Activated T-helper 2 cell treated with anti-CD3 and anti-CD28 coated beads, Interferon-gamma antibody, Interleukin-2, Interleukin-4, amounts not matched to agents 10 μg/mL and 5 μg/mL and 100 μg/mL, durations not matched to agents 14 hours and 24 hours and 36 hours (primary cell): ENCODE measurements at places on chromosomes 5 and 9.

GRCh38 chr5:149863830-149864229 lies 80.8 kb downstream of the PDE6A start:
- DNase-seq: no peak

DNA sequence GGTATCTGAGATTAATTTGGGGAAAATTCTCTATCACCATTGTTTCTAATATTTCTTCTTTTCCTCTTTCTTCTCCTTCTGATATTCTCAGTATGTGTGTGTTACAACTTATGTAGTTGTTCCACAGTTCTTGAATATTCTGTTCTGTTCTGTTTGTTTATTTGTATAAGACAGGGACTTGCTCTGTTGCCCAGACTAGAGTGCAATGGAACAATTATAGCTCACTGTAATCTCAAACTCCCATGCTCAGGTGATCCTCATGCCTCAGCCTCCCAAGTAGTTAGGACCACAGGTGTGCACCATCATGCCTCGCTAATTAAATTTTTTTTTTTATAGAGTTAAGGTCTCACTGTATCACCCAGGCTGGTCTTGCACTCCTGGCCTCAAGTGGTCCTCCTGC lies 145.8 kb upstream of the TUT7 start:
- DNase-seq: no peak

DNA sequence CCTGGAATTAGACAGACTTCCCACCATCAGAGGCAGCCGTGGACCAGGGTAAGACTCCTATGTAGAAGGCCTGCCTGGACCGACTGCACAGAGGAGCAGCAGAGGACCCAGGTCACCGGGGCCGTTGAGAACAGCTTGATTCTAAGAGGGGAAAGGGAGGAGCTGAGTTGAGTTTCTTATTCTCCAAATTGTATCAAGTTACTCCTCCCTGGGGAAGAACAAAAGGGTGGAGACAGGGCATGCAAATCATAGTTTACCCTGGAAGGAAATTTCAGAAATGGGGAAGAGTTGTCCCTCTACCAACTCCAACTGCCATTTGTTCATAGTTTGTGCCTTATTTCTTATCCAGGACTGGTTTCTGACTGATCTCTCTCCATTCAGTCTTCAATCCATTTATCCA lies 20.9 kb upstream of the SLC31A2 start:
- no peak for DNase-seq

DNA sequence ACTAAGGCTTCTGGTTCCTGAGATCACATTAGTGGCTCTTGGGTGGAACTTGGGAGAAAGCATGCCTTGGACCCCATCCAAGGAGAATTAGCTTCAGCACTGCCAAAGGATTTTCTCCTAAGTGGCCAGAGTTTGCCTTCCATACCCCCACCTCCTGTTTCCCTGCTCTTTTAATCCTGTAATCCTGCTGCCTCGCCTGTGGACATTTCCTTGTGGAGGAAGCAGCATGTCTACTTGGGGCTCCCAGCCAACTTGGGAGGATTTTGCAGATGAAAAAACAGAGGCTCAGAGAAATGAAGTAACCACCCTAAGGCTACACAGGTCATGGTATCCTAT lies 1.6 kb downstream of the ARSI start:
- DNase-seq: no peak

DNA sequence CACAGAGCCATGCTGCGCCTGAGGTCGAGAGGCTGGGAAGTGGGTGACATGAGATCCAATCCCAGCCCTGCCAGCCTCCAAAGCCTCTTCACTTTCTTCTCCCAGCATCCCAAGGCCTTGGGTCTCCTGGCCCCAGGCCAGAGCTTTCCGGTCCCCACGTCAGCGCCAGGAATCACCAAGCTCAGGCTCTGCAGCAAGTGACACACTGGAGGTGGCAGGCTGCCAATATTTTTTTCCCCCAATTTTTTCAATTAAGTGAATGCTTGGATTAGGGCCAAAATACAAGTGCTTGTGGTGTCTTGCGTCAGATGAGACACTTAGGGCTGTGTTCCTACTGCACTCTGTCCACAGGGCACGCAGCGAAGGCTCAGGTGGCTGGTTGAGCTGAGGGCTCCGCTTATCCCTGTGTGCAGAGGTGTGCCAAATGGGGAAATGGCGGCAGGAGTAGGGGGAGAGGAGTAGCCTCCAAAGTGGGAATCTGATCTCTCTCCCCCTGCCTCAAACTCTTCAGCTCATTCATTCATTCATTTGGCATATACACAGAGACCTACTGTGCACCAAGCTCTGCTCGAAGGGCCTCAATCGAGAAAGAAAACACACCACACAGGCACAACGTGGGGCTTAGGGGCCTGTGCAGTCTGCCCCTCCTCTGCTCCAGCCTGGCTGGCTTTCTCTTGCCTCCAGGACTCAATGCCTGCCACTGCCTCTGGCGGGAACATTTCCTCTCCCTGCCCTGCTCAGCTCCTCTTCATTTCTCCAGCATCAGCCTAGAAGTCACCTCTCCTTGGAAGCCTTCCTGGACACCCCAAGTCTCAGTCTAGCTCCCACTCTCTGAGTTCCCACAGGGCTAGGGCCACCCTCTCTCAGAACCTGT lies 16.6 kb downstream of the SH3PXD2B start:
- no peak for DNase-seq

DNA sequence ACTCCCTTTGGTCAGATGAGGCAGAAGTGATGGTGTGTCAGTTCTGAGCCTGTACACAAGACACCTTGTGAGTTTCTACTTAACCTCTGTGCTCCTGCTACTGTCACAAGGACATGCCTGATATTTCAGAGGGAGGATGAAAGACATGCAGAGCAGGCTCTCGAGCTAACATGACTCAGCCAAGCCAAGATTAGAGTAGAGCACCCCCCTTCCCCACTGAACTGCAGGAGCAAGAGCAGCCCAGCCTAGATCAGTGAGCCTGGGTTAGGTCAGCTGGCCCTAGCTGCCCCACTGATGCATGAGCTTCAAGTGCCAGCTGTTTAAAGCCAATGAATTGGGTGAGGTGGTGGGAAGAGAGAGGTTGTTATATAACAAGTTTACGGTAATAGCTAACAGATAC lies 36.7 kb downstream of the BRINP1 start:
- no peak for DNase-seq
